ENCODE measurements at places on chromosomes 1 and 21. TPM values are rescaled to one million over a fixed set of nuclear protein-coding genes. Genes with fewer than 3 reads are reported as not detected.

GRCh38 chr1:244350027-244350426, 101.7 kb downstream of the ADSS2 start:
- no peak for DNase-seq

- DNase-seq = no peak
Measured at GRCh38 chr1:208524925-208525324, 280.7 kb upstream of the PLXNA2 start.

DNA sequence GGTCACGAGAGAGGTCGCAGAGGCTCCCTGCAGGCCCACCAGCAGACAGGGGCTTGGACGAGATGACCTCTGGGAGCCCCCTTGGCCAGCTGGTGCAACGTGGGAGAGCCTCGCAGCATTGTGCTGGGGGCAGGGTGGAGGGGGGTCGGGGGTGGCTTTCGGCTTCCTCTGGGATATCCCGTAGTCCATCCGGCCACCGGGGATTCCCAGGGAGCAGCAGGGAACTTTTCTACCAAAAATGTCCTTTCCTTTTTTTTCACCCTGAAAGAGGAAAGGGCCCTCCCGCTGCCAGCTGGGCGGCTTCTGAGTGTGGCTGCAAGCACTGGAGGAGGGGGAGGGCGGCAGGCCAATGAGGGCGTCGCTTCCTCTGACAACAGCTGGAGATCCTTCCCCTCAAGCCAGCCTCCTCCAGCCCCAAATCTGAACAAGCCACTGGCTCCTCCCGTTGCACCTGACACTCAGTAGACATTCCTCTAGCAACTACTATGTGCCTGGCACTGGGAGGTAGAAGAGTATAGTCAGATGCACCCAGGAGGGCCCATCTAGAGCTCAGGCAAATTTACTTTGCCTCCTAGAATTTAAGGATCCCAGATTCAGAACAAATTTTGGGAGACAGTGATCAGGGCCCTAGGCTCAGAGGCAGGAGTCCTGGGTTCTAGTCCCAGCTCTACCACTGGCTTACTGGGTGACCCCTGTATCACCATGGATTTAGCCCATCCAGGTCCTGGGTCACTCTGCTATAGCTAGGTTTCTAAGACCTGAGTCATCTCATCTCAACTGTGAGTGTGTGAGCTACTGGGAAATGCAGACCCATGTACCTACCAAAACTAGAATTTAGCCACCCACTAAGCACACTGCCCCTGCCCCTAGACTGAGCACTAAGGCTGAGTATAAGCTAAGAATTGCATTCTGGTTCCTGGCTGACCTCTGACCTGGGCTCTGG, 2.7 kb downstream of the MOB3C start:
- peak; percentile 92 for DNase-seq

Gene S100A7A
- 2.9 TPM for total RNA-seq

GRCh38 chr1:223683586-223684487, 18.3 kb upstream of the CAPN8 start:
- DNase-seq = peak; percentile 62

DNA sequence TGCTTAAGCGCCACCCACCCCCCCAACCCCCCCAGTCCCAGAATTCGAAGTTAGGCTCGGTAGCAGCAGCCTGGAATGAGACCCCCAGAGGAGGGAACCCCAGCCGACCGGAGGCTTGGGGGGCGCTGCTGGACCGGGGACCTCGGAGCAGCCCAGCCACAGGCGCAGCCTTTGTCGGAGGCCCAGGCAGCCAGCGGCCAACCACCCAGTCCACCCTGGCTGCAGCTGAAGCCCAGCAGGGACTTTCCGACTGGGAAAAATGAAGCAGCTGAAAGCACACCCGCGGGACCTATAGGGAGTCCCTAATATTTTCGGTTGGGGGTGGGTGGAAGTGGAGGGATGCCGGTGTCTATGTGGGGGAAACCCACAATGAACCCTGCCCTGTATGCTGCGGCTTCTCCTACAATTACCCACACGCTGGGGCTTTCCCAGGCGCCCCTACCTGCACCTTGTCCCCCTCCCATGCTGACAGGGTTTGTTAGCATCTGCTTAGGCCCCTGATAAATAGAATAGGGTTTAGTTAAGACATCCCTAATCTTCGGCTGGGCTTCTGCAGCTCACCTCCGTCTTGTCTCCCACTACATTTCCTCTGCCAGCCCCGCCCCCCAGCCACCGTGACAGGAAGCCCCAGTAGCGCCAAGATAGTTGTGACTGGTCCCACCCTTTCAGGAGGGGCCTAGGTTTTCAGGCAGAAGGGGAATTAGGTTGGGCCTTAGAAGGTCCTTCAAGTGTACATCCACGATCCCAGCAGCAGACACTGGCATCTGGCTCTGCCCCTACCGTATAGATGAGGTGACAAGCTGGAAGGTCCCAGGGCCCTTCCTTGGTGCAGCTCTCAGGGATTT, 838 bp downstream of the CCDC28B start:
- peak; percentile 81 for DNase-seq

- no peak for DNase-seq
Measured at GRCh38 chr21:26281506-26281905, 110.9 kb upstream of the APP start.

Data from umbilical cord (tissue), 2 donors.